GM10248 (cell line): ENCODE measurements at places on chromosomes 6 and 20.

DNA sequence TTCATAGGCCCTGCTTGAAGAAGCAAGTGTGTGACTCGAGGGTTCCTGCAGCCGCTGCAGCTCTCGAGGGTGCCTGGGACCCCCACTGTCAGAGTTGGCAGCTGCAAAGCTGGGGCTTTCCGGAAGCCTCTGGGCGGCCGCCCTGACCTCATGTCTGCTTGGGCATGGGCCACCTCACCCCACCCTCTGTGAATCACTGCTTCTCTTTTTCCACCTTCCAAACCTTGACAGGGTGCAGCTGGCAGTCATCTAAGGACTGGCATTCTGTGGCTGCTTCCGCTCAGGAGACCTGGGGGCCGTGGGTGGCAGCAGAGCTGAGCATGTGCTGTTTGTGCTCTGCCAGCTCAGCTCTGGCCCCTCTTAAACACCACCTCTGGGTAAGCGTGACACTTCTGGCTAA lies 32.0 kb downstream of the ERMARD start:
- no peak for DNase-seq

DNA sequence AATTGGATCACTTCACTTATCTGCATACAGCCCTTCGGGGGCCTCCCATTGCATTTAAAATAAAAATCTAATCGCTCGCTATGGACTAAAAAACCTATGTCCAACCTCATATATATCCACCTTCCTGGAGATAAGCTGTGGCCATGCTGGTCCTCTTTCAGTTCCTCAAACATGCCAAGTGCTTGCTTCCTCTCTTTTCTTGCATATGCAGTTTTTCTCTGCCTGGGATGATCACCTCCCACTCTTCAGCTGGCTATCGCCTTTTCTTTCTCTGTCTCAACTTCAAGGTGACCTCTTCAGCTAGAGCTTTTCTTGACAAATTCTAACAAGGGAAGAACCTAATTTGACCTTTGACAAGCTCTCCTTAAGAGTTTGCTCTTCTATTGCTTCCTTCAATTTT lies 5.6 kb upstream of the TFB1M start:
- no peak for DNase-seq

DNA sequence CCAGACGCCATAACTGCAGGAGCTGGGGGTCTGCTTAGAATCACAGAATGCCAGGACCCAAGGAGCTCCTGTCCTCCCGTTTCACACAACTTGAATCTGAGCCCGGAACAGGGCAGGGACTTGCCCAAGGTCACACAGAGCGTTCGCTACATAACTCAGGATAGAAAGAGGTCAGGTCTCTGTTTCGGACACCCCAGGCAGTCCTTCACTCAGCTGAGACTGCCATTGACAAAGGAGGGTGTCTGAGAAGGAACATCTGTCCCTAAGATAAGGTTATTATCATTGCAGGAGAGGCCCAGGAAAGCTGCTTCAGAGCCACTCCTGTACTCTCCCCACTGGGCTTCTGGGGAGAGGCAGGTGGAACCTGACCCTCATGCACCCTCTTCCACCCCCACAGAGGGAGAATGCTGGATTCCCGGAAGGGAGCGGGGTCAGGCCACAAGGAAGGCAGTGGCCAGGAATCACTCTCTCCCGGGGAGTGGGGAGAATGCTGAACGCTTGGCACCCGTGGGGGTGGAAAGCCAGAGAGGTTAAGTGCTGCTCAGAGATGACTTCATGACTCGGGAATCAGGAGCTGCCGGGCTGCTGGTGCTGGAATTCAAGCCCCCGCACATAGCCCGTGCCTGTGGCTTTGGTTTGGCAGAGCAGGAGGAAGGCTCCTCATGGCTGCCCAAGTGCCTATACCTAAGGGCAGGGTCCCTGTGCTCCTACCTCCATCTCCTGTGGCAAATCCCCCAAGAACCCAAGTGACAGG lies 10.7 kb downstream of the SDC4 start:
- no peak for DNase-seq

DNA sequence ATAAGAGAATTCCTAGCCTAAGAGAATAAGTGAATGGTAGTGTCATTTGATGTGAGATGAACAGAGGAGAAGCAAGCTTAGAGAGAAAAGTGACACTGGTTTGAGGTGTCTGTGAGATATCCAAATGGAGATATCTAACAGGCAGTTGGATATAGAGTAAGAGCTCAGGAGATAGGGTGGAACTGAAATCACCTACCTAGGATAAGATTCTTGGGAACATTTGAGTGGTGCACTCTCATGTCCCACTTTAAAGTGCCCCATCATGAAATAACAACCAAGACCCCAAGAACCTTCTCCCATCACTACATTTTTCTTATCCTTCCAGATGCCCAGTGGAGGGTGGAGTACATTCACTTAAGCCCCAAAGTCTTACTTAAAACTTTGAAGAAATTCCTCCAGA lies 109.0 kb upstream of the MAFB start:
- DNase-seq: no peak

- peak; percentile 54 for DNase-seq
Observed at GRCh38 chr20:3889489-3890397, 556 bp downstream of the PANK2 start.

DNA sequence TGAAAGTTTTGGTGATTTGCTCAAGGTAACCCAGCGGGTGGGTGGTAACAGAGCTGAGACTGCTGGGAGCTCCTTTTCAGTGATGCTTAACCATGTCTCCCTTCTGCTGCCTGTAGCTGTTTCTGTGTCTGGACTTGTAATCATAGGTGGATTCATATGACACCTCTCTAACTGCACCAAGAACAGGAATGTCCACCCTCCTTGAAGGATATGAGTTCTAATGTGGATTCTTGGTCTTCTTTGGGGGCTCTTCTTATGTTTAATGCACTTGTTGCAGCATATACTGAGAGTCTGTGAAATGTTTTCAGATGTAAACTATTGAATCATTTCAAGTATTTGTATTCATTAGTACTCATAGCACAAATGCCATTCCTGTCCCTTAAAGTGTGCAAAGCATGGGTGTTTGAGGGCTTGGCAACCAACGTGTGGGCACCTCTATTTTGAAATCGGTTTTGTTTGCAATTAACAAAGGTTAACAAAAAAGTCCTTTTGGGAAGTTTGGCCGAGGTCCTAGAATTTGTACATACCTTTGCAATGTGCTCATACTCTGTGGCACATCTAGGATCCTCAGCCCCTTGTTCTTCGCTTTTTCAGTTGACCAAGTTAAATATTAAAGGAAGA lies 138.0 kb downstream of the SOX4 start:
- DNase-seq: no peak

DNA sequence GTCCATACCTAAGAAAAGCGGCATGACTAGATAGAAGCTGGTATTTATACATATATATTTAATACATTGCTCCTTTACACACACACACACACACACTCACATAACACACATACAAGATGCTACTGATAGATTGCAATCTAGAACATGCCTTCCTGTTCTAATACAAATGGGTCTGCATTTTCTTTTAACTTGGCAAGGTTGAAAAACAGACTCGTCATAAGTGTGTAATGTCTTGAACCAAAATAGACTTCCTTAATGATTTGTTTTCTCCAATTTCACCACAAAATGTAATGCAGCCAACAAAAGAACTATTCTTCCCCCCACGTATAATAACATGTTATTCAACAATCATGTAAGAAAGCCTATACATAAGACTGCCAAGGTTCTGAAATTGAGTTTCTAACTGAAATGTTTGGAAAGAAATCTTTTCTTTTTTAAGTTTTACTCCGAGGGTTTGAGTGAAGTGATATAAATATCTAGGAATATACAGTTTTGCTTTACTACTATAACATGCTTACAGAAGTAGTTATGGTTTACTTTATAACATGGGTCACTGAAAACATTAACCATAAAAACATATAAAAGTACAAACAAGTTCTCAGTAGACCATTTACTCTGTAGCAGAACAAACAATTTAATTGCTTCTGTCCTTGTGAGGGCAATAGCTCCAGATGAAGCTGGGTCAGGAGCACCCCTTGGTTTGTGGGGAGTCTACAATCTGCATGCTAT lies 207.5 kb downstream of the FOXC1 start:
- DNase-seq: no peak

DNA sequence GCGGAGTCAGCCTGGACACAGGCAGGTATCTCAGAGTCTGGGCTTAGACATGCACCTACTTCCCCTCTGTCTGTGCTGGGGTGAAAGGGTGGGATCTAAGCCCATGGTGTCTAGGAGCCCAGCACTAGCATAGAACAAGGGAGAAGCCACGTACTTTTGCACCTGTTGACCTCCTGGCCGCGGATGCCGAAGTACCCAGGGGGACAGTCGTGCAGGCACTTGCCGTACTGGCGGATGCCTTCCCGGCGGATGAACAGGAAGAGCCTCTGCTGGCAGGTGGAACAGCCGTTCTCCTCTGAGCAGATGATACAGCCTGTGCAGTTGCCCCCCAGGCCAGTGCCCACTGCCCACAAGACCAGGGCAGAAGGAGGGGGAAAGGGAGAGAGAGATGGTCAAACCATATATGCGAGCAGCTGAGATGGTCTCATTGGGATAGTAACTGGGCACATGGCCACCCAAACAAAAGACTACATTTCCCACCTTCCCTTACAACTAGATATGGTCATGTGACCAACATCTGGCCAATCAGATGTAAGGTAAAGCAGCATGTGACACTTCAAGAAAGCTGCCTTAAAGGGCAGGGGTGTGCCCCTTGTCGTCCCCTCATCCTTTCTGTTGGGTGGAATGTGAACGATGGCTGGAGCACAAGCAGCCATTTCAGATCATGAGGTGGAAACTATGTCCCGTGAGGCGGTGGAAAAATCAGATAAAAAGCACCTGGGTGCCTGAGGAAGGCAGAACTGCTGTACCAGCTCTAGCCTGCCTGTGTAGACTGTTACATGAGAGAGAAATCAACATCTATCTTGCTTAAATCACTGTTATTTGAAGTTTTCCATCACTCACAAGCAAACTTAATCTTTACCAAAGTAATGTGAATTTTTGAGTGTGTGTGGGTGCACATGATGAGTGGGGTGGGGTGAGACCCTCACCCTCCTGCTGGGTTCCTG lies 34.0 kb downstream of the RSPO4 start:
- DNase-seq: no peak

- DNase-seq: no peak
Observed at GRCh38 chr20:22977047-22977785, 57.9 kb upstream of the SSTR4 start.

DNA sequence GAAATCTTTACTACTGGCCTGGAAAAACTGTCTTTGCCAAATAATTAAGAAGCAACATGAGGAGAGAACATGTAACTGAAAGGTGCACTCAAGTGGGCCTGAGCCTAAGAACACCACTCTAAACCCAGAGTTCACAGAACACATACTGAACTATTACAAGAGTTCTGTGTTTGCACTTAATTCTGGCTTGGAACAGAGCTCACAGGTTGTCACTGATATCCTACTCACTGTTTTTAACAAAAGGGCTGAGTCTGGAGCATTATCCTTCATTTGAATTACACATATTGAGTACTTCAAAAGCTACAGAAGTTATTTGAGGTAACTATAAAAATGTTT lies 164.7 kb downstream of the OGFRL1 start:
- DNase-seq: no peak

DNA sequence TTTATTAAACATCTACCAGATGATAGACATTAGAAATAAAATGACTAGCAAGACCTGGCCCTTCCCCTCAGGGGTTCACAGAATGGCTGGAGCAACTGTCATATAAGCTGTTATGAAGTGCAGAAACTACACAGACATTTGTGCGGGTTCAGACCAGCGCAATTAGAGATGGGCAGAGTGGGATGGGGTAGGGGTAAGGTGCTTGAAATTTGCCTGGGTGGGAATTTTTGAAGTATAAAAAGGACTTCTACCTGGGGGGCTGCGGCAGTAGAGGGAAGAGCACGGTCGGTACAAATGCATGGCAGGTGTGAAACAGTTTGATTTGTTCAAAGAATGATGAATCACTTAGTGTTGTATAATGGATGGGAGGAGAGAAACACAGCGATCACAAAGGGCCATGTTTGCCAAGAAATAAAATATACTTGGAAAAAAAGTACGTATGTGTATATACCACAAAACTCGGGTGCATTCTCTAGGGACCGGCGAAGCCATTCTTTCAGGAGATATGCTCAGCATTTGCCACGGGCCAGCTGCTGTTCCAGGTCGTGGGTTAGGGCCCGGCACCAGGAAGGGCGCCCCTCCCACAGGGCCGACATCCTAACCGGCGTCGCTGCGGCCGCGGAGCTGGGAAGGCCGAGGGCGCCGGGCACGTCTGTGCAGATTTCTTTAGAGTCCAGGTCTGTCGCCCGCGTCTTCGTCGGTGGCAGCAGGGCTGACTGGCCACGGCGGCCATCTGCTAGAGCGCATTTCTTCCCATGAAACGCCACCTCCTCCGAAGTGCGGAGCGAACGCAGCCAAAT lies 809 bp upstream of the NOL7 start:
- peak; percentile 34 for DNase-seq

GRCh38 chr20:57806476-57806875 lies 96.7 kb upstream of the PMEPA1 start:
- no peak for DNase-seq

DNA sequence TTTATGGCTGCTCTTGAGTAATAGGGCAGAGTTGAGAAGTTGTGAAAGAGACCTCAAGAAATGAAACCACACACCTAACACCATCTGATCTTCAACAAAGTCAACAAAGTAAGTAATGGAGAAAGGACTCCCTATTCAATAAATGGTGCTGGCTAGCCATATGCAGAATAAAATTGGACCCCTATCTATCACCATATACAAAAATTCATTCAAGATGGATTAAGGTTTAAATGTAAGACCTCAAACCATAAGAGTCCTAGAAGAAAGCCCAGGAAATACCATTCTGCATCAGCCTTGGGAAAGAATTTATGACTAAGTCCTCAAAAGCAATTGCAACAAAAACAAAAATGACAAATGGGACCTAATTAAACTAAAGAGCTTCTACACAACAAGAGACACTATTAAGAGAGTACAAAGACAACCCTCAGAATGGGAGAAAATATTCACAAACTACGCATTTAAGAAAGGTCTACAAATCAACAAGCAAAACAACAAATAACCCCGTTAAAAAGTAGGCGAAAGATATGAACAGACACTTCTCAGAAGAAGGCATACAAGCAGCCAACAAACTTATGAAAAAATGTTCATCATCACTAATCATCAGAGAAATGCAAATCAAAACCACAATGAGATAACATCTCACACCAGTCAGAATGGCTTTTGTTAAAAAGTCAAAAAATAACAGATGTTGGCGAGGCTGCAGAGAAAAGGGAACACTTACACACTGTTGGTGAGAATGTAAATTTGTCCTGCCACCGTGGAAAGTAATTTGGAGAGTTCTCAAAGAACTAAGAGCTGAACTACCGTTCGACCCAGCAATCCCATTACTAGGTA lies 4.0 kb downstream of the MAP3K5 start:
- DNase-seq: no peak

DNA sequence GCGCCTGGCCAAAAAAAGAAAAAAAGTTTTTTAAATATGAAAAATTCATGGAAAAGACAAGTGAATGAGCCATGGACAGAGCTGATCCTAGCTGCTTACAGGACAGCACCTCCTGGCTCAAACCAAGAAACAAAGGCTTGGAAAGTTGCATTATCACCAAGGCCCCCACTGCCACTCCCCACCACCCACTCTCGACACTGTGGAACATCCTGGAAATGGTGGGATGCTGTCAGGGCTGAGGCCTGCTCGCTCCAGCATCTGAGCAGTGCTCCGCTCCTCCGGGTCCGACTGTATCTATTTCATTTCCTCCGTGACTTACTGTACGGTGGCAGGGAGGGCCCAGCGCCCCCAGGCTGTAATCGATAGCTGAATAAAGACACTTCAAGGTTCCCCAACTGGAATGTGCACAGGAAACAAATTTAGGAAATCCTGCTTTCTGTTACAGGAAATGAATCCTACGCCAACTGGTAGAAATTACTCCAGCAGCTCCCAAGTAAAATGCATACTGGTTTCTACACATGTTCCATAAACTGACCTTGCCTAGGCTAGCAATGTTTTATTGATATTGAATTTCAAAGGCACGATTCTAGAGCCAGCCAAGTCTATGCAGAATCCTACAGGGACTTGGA lies 109.5 kb upstream of the NFATC2 start:
- no peak for DNase-seq
